ENCODE measurements at places on chromosomes 3 and 15.
A peak's percentile ranks its signal among the peaks of the same experiment; 100 is the strongest.

DNA sequence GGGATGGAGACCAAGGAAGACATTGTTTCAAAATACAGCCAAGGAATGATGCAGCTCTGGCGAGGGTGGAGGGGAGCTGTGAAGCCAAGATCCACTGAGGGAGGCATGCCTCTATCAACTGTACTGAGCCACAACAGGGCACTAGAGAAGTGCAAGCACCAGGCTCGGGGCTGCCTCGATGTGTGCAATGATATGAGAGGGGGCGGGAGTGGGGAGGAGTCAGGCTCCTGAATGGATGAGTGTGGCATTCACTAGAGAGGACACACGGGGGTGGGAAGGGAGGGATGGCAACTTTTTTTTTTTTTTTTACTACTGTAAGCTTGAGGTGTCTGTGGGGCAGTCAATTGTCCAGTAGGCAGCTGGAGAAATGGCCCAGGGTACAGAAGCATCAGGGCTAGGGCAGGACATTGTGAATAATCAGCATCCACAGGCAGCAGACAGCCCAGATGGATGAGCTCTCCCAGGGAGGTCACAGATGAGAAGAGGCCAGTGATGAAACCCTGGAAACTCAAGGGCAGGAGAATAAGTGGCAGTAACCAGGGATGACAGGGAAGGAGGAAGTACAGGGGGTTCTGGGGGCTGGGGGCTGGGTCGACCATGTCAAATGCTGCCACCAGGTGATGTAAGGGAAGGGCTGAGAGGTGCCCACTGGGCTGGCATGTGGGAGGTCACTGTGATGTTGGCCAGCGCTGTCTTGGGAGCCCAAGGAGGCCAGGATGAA lies 5.9 kb downstream of the STOML1 start:
- no peak for DNase-seq

GRCh38 chr15:72382146-72382545 lies 6.3 kb upstream of the HEXA start:
- DNase-seq = no peak

- DNase-seq = peak; percentile 12
Observed at GRCh38 chr15:85689729-85690128, 105.0 kb downstream of the KLHL25 start.

DNA sequence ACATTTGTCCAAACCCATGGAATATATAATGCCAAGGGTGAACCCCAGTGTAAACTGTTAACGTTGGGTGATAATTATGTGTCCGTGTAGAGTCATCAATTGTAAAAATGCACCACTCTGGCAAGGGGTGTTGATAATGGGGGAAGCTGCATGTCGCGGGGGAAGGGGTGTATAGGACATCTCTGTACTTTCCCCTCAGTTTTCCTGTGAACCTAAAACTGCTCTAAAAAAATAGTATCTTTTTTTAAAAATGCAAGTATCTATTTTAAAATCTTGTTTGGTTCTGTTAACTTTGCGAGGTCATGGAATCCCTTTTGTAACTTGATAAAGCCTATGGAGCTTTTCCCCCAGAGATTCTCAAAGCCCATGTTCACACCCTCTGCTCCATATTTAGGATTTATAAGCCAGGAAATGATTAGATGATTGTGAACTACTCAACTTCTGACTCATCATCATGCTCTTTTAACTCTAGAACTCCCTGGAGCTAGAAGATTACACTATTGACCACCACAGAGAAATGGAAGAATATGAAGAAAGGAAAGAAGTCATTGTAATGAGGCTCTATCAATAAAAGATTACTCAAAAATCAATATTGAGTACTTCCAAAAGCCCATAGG lies 56.1 kb upstream of the C3orf49 start:
- DNase-seq = peak; percentile 79

DNA sequence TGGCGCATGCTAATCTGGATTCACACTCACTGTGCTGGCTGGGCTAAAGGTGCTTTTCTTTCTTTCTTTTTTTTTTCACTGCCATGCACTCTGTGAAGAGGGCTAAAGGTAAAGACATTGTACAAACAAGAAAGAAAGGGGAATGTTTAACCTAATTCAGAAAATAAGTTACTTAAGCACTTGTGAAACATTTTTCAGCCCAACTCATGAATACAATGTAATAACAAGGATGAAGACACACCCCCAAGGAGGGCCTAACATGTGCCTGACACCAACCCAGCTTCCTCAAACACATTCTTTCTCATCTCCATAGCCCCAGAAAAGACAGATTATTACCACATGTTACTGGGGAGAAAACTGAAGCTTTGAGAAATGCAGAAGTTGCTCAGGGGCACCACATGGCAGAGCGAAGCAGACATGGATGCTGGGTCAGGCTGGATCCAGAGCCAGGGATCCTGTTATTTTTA lies 5.7 kb downstream of the STIMATE start:
- peak; percentile 59 for DNase-seq

GRCh38 chr3:141422961-141423582 lies 54.8 kb downstream of the ZBTB38 start:
- no peak for DNase-seq

- DNase-seq = no peak
Observed at GRCh38 chr3:177058648-177059047, 138.6 kb downstream of the TBL1XR1 start.

DNA sequence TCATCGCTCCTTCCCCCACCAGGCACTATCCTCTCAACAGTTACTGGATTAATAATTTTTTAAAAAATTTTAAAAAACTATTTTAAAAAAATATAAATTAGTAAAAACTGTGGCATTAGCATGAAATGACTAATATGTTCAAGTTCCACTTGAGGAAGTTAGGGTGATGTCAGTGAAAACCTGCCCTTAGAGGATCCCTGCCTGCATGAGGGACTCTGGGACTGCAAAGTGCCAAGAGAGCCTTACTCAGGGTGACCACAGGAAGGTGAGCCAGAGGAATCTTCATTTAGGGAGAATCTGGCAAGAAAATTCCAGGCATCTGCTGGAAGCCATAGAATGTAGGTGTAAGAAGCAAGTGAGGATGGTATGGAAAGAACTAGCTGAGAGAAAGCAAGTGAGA lies 157.7 kb upstream of the BCL6 start:
- no peak for DNase-seq
